ENCODE measurements at places on chromosomes 2 and 18.

DNA sequence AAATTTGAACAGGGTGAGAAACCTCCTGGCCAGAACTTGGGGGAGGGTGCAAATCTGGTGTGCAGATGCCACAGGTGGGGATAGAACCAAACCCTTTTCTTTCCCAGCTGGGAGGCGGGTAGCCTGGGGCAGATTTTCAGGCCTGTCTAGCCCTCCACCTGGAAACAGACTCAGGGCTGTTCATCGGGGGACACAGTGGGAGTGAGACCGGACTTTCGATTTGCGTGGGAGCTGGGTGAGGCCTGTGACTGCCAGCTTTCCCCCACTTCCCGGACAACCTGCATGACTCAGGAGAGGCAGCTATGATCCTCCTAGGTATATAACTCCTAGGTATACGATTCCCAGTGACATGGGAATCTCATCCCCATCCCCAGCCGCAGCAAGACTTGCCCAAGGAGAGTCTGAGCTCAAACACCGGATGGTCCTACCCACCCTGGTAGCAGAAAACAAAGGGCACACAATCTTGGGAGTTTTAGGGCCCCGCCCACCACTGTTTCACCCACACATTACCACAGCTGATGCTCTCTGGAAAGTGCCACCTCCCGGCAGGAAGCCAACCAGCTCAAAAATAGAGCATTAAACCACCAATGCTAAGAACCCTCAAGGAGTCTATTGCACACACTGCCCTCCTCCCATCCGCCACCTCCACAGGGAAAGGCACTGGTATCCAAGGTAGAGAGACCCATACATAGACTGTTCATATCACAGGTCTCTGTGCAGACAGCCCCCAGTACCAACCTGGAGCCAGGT lies 92.5 kb downstream of the BARD1 start:
- DNase-seq = no peak

DNA sequence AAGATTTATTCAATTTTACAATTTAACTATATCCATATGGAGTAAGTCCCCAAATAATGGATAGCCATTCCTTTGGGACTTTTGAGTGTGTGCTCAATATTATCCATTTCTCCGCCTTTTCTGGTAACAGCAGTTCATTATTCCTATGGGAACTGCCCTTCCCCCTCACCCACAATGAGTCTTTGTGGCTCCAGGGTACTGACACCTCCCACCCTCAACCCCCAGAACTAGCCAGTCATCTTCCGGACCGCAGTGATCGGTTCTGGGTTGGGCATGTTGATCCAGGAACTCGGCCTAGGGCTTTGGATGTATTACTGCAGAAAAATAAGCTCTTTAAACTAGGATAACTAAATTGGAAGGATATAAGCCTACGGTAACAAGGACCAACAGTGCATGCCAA lies 45.4 kb upstream of the CCDC150 start:
- DNase-seq = no peak

- no peak for DNase-seq
Observed at GRCh38 chr2:162403884-162404283, 60.0 kb downstream of the GCA start.

DNA sequence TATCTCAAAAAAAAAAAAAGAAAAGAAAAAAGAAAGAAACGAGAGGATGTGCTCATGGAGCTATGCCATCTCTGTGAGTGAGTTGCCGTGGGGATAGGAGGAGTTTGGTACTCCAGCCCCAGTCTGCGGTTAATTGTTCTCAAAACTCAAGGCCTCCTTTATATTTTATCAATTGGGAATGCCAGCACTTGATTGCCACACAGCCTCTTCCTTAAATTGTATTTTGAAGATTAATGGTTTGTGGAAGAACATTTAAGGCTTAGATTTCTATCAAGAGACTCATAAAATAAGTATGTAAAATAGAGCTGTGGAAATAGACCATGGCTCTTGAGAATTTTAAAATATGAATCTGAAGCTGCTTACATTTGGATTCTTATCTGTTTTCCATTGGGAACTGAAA lies 29.8 kb downstream of the KCNE4 start:
- DNase-seq = no peak

DNA sequence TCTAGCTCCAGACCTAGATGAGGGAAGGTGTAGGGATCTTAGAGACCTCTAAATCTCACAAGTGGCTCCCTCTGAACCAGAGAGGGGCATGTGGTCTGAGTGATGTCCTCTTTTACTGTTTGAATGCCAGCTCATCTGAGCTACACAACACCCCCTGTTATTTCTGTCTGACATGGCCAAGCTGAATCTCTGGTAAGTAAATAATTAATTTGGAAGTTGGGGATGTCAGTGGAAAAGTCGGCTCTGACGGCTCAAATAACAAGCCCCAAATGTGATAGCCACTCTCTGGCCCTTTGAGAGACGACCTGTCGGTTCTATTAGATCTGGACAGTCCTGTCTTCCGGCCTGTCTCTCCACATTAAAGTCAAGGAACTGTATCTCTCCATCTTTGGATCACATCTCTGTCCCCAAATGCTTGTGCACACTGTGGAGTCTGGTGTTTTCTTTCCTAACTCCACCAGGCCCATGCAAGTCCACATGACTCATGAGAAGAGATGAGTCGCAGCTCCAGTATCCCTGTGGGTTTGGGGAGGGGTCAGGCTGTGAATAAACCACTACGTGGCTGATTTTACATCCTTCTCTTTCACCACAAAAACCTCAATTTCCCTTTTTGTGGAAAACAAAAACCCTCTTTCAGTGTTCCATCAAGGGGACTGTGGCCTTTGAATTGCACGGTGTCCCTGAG lies 52.5 kb downstream of the SETBP1 start:
- no peak for DNase-seq

Measured in activated T-cell treated with anti-CD3 and anti-CD28 coated beads, Interleukin-2, amount 50 U/mL, for 4 hours (primary cell).